ENCODE measurements at places on chromosomes 5 and 9.

- no peak for DNase-seq
These were observed 32.3 kb upstream of the LPCAT1 start for GRCh38 chr5:1555808-1556731.

GRCh38 chr9:38233343-38233742 lies 159.2 kb upstream of the ALDH1B1 start:
- no peak for DNase-seq

DNA sequence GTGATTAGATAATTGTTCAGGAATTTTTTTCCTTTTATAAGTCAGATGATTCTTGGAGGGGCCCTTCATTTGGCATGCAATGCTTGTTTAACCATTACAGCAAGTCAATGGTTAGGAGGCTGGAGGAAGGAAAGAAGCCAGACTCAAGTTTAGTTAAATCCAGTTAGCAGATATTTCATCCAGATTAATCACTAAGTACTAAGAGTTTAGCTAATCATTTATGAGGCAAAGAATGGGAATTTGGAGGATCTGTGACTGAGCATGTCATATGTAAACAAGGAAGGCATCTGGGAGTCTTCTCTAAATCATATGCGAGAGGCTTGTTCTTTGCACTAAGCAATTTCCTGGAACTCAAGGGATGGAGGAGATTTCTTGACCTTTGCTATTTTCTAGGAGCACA lies 145.3 kb upstream of the SGCD start:
- DNase-seq, result no peak

- no peak for DNase-seq
These were observed 32.4 kb downstream of the NEK6 start for GRCh38 chr9:124290053-124290591.

DNA sequence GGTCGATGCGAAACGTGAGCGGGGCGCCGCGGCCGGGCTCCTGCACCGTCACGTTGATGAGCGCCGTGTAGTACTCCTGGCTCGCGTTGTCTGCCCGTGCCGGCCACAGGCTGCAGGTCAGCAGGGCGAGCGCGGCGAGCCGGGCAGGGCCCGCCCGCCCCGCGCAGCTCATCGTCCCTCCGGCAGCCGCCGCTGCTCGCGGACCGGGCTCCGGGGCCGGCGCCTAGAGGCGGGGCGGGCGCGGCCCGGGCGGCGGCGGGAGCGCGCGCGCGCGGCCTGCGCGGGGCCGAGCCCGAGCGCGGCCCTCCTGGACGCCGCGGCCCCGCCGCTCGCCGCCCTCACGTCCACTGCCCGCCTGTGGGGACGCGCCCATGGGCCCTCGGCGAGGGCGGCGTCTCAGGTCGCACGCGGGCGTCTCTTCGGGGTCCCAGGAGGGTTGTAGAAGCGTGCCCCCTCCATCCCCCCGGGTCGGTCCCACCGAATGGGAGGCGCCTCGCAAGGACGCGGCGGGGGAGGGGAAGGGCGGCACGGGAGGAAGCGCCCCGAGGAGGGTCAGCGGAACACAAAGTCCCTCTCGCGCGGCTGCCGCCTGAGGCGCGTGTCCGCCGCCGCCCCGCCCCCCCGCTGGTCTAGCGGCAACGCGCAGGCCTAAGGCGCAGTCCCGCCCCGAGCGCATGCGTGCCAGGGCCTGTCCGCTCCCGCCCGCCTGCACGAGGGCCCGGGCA lies at the start of gene RNF130:
TSS of gene RNF130 (minus strand) at position 229 of the 725 bp plus-strand sequence. CDS start at position 172, 57 bp downstream.
- peak; percentile 92 for DNase-seq

- peak; percentile 22 for DNase-seq
These were observed 105.2 kb downstream of the CDH10 start for GRCh38 chr5:24539613-24540012.

DNA sequence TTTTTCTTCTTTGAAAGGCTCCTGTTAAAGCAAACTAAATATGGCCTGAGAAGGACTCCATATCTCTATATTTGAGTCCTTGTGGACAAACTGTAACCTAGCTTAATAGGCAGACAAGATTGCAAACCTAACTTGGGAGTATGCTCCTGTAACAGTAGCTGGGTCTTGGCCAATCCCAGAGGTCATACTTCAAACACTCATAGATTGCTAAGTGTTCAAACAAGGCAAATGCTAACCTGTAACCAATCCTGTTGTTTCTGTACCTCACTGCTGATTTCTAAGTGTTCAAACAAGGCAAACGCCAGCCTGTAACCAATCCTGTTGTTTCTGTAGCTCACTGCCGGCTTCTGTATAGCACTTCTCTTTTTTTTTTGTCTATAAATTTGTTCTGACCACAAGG lies 50.6 kb upstream of the CLK4 start:
- no peak for DNase-seq

DNA sequence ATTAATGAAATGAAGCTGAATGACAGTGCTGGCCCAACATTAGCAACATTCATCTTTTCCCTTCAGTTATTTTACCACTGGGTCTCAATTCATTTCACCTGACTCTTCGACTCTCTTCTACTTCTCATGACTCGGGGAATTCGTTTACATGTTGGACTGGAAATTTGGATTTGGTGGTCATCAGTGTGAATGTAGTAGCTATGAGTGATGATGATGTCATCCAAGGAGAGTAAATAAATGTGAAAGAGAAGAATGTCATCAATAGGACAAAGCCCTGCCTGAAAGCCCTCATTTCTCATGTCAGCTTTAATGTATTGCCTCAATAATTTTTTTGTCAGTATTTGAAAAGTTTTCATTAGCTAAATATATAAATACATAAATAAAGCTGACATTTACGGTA lies 21.9 kb upstream of the CFAP95 start:
- no peak for DNase-seq

- DNase-seq, result peak; percentile 65
These were observed 573.9 kb downstream of the KIF4B start for GRCh38 chr5:155587458-155587857.

DNA sequence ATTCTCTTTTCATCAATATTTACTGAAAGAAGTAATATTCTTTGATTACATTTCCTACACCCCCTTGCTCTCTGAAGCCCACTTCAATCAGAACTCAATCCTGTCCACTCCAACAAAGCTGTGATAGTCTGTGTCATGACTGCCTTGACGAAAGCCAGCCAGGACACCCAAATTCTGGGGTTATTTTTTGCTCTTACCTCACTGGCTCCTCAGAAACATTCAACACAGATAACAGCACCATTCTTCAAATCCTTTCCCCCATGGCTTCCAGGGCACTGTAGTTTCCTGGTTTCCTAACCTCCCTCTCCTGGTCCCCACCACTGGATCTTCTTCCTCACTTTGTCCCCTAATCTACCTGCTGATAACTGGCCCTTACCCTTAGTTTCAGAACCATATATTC lies 106.1 kb upstream of the FER start:
- no peak for DNase-seq

GRCh38 chr5:176529741-176530141 lies 7.5 kb downstream of the RNF44 start:
- DNase-seq, result no peak

GRCh38 chr9:87112656-87113055 lies 165.3 kb upstream of the GAS1 start:
- DNase-seq, result no peak

GRCh38 chr5:39800042-39800601 lies 375.3 kb upstream of the DAB2 start:
- DNase-seq, result no peak

DNA sequence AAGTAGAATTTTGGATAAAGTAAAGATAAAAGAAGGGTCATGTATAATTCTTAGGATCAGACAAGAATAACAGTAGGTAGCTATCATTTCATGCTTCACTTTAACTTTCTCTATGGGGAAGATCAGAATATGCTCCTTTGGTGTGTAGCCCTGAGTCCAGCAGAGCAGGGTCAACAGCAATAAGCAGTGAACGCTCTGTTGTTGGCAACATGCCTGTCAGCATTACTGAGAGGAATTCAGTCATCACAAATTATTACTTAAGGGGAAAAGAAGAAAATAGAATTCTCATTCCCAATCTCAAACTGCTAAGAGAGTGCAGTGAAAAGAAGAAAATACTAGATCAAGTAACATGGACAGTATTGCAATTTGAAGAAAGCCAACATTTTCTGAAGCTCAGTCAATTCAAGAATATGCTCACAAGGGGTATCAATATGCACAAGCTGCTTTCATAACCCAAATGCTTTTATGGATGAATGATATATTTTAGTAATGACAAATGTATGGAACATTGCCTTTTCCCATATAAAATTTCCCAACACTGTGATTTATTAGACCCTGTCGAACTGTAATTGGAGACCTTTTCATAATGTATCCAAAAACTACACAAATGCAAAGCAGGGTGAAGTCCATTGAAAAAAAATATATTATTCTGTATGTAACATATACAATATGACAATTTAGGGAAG lies 1359.4 kb downstream of the EFNA5 start:
- DNase-seq, result no peak

- no peak for DNase-seq
These were observed 163.2 kb downstream of the PLPPR1 start for GRCh38 chr9:101191723-101192122.

- no peak for DNase-seq
These were observed 28.9 kb downstream of the TCF7 start for GRCh38 chr5:134143431-134143830.

Measured in NCI-H345 (cell line).